Right cardiac atrium (tissue), 5 donors: ENCODE measurements at places on chromosomes 5 and 9. TPM values are rescaled to one million over a fixed set of nuclear protein-coding genes. Genes with fewer than 3 reads are reported as not detected.

BNC2 gene
- total RNA-seq, result 52.2 TPM

- DNase-seq, result no peak
Measured at GRCh38 chr5:11890777-11891176, 13.5 kb downstream of the CTNND2 start.

DNA sequence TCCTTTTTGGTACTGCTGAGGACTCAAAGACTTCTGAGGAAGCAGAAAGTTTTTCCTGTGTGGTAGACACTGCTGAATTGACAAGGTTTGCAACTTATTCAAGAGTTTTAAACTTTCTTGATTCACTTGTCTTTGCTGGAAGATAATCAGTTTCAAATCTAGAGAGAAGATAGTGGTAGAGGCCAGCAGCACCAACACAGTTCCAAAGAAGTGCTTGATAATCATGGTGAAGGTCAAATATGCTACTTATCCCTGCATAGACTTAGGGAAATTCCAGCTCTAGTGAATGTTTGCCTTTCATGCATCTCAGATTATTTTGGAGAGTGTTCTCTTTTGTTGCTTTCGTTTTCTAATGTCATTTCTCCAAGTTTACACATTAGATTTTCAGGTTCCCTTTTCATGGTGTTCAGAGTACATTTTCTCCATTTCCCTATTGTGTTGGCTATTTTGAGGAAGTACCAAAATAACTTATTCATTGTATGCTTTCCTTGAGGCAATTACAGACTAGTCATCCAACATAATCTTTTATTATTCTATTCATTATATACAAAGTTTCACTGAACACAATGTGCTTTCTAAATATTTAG is 550 bp downstream of the IFNE start:
- DNase-seq, result no peak

- DNase-seq, result no peak
Measured at GRCh38 chr9:79742110-79742721, 170.5 kb downstream of the TLE4 start.

GRCh38 chr9:92763721-92764380 is 782 bp downstream of the BICD2 start:
- peak; percentile 54 for DNase-seq

DNA sequence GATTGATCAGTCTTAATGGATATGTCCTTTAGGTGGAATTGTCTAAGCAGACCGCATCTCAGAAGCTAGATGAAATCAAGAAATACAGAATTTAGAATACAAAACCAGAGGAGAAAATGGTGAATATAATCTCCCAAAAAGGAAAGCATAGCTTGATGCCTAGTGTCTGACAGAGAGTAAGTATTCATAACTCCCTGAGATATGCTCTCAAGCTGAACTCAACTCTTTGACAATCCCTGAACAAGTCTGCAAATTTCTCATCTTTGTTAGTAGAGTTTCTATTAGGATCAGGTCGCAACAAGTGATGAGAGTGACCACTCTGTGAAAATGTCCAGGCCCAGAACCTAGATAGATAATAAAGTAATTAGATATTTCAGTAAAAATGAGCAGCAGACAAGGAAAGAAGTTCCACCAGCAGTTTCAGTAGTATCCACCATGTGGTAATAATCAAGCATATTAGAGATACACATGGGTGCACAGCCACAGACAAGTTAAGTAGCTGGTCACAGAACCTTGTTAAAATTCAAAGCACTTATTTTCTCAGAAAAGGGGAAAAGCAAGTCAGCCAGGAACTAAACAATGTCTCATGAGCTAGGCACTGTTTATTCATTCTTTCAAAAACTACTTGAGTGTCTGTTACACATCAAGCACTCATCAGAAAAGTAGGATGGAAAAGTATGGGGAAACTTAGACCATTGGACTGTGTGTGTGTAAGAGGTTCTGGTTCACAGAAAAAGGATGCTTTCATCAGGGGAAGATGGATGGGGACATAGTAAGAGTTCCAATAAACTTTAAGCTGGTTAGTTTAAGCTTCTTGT is 481.5 kb upstream of the TUSC1 start:
- no peak for DNase-seq

DNA sequence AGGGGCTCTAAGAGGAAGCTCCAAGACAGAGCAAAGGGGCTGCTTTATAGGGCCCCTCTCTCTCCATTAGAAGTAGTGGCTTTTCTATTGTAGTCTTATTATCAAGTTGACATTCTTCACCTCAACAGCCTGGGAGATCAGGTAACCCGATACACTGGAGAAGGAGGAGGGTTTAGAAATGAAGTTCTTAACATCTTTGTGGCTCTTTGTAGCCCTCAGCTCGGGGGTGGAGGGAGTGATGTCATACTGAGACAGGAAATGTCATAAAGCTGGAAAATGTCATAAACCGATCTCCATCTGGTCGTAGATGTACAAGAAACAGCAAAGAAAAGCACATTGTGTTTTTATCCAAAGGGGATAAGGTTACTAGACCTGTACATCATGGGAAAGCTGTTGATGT is 17.9 kb downstream of the PDZD2 start:
- no peak for DNase-seq

GRCh38 chr5:40191150-40191549 is 488.6 kb upstream of the PTGER4 start:
- no peak for DNase-seq

DNA sequence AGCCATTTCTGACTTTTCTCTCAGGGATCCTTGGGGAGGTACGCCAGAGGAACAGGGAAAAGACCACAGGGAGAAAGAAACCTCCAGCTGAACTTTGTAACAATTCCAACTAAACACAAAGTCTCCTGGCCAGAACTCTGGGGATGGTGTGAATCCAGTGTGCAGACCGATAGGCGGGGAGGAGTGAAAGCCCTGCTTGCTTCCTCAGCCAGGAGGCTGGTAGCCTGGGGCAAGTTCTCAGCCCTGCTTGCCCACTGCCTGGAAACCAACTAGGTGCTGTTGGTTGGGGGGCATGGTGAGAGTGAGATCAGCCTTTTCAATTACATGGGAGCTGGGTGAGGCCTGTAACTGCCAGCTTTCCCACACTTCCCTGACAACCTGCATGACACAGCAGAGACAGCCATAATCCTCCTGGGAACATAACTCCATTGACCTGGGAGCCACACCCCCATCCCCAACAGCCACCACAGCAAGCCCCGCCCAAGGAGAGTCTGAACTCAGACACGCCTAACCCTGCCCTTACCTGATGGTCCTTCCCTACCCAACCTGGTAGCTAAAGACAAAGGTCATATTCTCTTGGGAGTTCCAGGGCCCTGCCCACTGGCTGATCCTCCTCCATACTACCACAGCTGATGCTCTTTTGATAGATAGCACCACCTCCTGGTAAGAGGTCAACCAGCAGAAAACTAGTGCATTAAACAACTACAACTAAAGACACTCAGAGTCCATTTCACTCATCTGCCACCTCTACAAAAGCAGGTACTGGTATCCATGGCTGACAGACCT is 100.1 kb upstream of the TNFAIP8 start:
- no peak for DNase-seq

DNA sequence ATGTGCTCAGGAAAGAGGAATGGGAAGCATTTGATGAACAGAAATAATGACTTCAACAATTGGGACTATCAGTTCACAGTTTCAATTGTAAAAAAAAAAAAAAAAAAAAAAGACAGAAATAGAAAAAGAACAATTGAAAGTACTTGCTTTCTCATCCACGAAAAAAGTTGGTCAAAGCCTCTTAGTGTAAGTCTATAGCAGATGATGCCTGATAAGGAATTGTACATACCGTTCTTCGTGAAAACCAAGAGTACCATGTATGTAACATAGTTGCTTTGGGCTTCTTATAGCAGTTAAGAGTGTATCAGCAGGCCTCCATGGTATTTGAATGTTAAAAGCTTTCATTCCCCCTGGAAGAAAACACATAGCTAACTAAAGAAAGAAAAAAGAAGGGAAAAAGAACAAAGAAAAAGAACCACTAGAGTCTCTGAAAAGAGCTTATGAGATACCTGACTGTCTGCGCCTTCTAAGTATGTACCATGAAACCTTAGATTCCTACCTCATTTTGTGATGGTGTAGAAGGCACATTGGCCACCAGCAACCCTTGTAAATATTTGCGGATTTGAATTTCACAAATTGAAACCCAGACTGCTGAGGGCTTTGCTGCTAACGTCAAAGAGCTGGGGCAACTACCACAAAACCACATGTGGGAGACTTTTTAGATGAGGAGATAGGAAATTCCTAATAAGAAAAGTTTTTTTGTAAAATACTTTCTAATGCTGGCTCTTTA is 75.2 kb downstream of the TMC1 start:
- DNase-seq, result no peak

GRCh38 chr9:106872641-106873040 is 9.7 kb downstream of the ZNF462 start:
- no peak for DNase-seq

DNA sequence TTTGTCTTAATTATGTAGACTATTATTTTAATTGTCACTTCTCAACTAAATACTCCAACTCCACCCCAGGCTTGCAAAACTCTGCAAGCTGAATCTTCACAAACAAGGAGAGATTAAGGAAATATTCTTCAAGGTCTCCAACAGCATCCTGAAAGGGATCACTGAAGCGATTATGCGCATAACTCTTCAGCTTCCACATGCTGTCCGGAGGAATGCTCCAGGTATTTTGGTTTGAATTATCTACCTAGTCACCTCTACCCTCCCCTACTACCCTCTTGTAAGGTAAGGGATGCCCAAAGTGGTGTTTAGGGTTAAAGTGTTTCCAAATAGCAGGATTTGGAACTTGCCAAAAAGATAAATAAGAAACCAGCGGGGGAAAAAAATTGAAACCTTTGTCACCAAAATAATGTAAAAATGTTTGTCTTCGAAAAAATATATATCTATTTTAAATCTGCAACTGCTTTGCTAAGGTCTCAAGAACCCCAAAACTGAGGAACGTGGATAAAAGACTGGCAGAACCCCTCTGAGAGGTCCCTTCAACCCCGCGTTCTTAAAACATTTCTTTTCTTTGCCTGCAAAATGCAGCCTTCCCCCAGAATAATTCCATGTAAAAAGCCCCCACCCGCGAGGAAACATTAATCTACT is 11.6 kb downstream of the PTCH1 start:
- DNase-seq, result no peak
